ENCODE measurements at places on chromosomes 6 and 20.

- DNase-seq: no peak
Observed at GRCh38 chr6:126826166-126826714, 292.2 kb upstream of the RSPO3 start.

DNA sequence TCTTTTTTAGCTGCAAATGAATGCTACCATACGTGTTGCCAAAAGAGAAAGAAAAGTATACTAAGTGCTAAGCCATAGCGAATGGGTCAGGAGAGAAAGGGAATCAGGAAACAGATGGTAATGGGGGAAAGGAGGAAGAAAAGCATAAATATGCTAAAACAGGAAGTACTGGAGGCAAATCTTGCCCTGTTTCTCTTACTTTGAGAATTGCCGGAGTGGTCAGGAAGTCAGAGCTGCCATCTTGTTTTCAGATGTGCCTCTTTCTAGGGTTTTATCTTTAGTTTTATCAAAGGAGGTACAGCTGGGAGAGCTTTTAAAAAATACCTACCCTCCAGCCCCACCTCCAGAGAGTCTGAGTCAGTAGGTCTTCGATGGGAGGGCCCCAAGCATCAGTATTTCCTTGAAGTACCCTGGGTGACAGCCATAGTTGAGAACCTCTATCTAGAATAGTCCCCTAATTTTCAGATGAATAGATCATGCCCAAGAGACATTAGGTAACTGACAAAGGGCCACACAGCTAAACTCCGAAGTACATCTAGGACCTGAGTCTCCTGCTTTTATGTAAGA lies 193.3 kb downstream of the CLIC5 start:
- peak; percentile 52 for DNase-seq

DNA sequence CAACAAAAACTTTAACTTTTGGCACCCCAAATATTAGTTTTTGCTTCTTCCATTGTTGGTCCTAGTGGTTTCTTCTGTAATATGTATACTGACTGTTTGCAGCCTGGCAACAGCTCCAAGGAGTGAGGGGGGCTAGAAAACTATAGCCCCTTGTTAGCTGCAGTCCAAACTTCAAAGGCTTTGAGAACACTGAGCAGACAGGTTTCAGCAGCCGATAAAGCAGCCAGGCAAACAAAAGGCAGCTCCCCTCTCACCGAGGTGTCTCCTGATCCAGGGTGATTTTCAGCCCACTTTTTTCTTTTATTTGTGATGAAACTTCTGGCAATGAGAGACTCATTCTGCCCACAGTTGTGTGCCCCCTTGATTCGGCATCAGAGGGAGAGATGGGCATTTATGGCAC lies 80.7 kb downstream of the OLIG3 start:
- no peak for DNase-seq

DNA sequence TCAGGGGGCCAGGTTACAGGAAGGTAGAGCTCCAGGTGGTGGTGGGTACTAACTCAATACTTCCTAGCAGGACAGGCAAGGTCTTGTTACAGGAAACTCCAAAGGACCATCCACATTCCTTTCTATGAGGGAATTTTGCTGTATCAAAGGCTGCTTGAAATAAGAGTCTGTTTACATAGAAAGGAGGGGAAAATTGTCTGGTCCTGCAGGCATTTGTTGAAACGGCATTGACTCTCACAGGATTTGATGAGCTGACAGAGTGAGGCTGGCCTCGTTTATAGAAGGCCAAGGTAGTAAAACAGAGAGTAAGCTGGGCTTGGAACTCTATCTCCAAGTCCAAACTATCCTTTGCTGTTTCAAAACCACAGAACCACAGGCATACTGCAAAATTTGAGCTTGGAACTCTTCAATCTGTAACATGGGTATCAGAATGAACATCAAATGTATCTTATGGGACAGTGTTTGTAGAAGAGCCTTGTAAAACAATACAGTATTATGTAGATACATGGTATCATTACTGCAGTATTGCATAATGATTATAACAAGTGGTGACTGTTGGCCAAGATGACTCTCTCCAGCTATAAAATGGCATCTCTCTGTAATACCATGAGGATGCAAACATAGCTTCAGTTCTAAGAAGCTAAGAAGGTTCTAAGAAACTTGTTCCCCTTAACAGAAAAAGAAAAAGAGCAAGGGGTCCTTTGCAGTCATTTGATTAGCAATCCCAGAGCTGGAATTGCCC lies 61.5 kb downstream of the TRAM2 start:
- DNase-seq: no peak

- DNase-seq: no peak
Observed at GRCh38 chr6:22421198-22421597, 124.4 kb upstream of the PRL start.

- DNase-seq: no peak
Observed at GRCh38 chr6:160238761-160239751, 19.6 kb downstream of the SLC22A2 start.

- DNase-seq: no peak
Observed at GRCh38 chr6:122289762-122290539, 109.5 kb upstream of the HSF2 start.

DNA sequence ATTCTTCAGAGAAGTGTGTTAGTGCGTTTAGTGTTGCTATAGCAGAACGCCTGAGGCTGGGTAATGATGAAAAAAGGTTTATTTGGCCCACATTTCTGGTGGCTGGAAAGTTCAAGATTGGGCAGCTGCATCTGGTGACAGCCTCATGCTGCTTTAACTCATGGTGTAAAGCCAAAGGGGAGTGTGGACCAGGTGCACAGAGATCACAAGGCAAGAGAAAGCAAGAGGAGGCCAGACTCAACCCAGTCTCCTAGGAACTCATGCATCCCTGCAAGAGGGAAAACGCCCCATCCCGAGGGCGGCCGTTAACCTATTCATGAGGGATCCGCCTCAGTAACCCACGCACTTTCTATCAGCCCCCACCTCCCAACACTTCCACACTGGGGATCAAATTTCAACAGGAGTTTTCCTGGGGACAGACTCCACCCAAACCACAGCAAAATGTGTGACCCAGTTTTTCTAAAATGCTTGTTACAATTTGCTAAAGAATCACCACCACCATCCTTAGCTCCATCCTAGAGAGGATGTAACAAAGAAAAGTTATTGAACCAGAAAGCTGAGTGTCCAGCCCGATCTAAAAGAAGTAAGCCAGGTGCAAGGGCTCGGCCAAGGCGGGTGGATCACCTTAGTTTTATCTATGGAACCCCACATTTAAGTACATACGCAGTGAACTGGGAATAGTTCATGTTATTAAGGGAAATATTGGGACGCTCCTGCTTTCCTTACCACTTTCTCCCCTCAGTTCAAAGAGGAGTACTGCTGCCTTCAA lies 164.8 kb downstream of the QKI start:
- no peak for DNase-seq

DNA sequence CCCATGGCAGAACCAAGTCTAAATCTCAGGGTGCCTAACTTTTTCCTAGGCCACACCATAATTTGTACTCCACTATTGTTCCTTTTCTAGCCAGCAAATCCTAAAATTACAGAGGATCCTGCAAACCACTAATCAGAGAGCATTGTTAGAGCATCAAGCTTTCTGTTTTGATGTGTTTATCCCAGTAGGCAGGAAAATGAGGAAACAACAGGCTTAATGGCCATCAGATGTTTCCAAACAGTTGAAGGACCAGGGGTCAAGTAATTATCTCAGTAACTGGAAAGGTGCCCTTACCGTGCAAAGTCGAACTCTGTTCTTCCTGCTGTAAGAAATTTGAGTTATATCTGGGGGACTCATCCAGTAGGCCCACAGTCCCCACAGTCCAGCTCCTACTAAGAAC lies 58.7 kb downstream of the RALY start:
- no peak for DNase-seq

- no peak for DNase-seq
Observed at GRCh38 chr20:38156888-38157634, 8.0 kb downstream of the TGM2 start.

DNA sequence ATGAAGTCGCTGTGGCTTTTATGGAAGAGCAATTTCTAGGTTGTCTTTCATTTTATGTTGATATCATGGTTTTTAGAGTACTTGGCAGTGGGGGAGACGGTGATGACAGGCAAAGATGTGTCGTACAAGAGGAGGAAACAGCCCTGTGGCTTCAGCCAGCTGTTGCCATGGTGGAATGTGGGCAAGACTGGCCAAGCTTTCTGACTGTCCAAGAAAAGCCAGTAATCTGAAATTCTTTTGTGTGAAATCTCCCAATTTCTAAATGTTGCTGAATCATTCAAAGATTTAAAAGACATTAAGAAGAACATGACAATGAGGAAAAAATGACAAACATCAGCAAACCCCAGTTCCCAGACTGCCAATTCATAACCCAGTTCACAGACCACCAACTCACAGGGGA lies 23.1 kb downstream of the PFDN4 start:
- DNase-seq: no peak

DNA sequence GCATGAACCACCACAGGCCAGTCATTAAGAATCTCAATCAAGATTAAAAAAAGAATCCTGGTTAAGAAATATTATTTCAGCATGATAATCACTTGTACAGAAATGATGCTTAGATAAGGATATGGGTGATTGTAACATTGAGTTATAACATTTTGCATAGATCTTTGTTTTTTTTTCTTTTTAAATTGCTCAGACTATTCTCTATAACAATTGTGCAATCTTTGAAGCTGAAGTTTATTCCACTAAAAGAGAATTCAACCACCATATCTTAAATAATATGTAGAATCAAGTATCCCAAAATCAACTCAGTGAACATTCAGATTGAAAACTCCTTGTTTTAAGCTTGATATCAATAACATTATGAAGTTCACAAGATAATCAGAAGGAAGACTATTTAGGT lies 663 bp upstream of the SMIM28 start:
- DNase-seq: no peak

- no peak for DNase-seq
Observed at GRCh38 chr20:5886788-5887187, 63.5 kb downstream of the TRMT6 start.

DNA sequence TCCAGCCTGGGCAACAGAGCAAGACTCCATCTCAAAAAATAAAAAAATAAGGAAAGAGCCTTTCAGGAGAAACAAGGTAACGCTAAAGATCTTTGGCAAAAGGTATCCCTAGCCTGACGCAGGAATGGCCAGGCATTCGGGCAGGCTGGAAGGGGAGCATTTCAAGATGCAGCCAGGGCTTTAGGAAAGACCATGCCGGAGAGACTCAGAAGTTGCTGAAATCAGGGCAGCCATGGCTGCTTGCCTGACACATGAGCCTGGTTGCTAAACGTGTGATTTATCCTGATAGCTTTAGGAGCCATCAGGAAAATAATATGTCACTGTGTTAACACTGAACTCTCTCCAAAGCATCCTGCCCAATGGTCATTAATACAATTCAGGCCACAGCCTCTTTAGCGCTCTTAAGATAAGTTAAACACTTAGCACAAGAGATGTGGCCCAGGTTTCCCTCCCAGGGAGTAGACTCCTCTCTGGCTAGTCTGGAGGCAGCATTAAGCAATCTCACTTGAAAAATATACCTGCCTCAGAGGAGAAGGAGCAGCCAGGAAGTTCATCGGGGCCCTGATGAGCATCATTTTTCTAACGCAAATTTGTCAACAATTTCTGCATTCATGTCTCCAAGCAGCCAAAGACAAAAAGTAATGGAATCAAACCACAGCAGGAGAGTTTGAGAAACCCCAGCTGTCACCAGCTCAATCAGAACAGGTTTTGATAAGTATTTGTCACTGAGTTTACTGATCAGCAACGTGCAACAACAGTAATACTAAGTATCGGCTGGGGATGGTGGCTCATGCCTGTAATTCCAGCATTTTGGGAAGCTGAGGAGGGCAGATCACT lies 200.0 kb downstream of the ZMYND8 start:
- no peak for DNase-seq

DNA sequence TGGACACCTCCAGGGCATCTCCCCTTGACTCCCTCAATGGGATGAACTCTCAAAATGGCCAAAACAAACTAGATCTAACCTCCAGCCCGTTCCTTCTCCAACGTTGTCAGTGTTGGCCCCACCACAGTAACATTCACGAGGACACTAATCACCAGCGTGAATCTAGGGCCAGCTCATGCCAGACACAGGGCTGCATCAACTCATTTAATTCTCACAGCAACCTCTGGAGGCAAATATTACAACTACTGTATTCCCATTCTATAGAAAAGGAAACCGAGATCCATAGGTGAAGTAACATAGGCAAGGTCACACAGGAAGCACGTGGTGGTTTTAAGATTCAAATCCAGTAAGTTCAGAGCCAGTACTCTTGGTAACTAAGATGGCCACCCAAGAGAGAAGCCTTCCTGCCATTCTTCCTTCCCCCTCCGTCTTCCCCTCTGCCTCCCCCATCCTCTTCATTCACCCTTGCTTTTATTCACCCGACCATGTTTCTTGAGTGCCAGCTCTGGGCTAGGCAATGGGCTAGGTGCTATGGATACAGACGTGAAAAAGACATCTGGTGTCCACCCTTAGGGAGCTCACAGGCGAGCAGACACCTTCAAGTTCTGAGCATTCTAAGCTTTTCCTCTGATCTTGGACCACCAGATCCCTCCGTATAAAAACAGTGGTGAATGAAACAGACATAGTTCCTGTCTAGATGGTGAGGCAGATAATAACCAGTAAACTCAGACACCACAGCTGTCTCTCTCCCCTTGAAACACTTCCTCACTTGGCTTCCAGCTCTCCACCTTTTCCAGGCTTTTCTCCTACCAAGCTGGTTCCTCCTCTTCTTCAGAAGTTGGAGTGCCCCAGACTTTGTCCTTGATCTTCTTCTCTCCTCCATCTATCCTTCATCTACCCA lies 9.6 kb downstream of the CCM2L start:
- DNase-seq: peak; percentile 46

- DNase-seq: peak; percentile 91
Observed at GRCh38 chr20:45368221-45368980, 5.4 kb downstream of the SYS1 start.

DNA sequence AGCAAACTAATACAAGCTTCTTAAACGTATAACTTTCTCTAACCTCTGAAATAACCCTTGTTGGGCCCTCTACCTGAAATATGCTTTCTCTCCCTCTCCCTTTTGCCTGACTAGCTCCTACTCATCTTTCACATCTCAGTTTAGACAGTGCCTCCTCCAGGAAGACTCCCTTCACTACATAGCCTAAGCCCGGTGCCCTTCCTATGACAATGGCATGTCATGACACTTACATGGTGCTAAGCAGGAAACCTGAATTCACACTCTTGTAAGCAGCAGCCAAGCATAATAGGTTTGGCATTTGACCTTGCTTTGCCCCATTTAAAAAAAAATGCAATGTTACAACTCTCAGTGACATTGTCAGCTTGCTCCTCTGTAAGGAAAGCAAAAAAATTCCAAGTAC lies 33.1 kb upstream of the FBXL4 start:
- DNase-seq: peak; percentile 3

GRCh38 chr6:157669747-157670216 lies 153.3 kb upstream of the SNX9 start:
- DNase-seq: no peak

GRCh38 chr6:87590990-87591389 lies 1.1 kb downstream of the ORC3 start:
- no peak for DNase-seq

- no peak for DNase-seq
Observed at GRCh38 chr6:132179955-132180354, 221.3 kb downstream of the MOXD1 start.

GRCh38 chr20:17226410-17227218 lies at the start of gene PCSK2:
Gene PCSK2, plus strand, starts transcription at chr20:17227040. Its CDS starts 266 bp downstream, at chr20:17227306.
- DNase-seq: peak; percentile 62

GRCh38 chr6:119483908-119484307 lies 134.3 kb upstream of the MAN1A1 start:
- DNase-seq: no peak

- no peak for DNase-seq
Observed at GRCh38 chr6:11705069-11705468, 73.5 kb downstream of the ADTRP start.

- no peak for DNase-seq
Observed at GRCh38 chr6:1208876-1209275, 103.0 kb upstream of the FOXQ1 start.

Data from Jurkat, Clone E6-1 (cell line).